Ammon's horn (tissue), 1 donor: ENCODE measurements at places on chromosomes 2 and 18.

DNA sequence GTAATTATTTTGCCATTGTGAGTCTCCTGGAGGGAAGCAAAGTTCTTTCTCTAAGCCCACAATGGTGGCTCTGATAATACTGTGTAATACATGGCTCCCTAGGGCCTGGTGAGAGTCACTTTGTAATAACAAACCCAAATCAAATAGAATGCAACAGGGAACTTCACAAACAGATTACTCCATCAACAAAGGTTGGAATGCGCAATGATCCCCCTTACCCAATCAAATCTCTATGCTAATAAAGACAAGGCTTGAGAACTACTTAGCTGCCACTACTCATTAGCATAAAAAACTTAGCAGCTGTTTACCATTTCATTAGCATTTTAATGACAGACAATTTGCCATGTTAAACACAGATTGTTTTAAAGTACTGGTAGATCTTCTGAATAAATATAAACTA, 285.6 kb upstream of the SESTD1 start:
- DNase-seq = no peak

GRCh38 chr2:73032702-73033097, 38.8 kb downstream of the SFXN5 start:
- DNase-seq = no peak

DNA sequence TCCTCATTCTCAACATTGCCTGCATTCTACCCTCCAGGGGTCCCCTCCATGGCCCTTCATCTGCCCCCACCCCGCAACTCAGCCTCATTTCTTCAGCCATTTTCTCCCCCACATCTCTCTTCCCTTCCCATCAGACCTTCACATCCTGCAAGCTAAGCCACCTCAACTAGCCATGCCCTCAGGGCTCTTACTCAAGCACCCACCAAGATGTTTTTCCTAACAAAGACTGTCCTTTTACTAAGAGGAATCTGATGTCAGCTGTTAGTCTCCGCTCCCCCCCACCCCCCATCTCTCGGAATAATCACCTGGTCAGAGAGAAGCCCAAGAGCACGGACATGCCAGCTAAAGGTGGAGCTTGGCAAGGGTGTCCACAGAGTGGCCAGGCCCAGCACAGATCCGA, 4.7 kb upstream of the CAPN10 start:
- no peak for DNase-seq

- no peak for DNase-seq
These were observed 107.3 kb upstream of the HS6ST1 start for GRCh38 chr2:128425731-128426620.

- DNase-seq = no peak
These were observed 222.6 kb downstream of the ZNF407 start for GRCh38 chr18:74820160-74820780.
